ENCODE measurements at places on chromosomes 1 and 21.

DNA sequence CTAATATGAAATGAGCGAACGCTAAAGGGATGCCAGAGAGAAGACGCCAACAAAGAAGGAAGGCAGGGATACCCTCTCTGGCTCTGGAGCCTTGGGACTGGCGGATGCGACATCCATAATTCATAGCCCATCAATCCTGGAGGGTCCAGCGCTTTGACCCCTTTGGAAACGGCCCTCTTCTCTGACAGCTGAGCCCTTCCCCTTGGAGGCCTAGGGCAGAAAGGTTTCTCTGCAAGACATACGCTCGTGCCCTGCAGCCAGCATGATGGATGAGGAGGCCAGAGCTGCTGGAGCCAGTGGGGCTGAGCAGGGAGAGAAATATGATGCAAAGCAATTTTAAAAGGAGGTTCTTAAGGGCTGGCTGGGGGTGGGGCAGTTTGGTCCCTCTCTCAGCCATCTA lies 22.2 kb downstream of the OPTC start:
- DNase-seq: no peak

- DNase-seq: no peak
Observed at GRCh38 chr1:167532964-167533824, 14.9 kb upstream of the CD247 start.

GRCh38 chr1:204359474-204360255 lies at the start of gene PLEKHA6:
Gene PLEKHA6 (minus strand): TSS chr1:204359929. CDS start chr1:204273727, 86,202 bp downstream.
- DNase-seq: peak; percentile 16

DNA sequence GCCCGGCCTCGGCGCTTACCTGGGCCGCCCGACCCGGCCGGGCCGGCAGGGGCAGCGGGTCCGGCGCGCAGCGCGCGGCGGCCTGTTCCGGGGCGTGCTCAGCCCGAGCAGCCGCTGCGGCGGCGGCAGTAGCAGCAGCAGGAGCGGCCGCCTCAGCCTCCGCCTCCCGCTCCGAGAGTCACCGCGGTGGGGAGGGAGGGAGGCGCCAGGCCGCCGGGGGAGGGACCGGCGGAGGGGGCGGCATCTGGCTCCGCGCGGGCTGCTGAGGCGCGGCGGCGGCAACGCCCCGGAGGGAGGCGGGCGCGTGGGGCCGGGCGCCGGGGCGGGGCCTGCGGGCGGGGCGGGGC lies at the start of gene CTNNBIP1:
CTNNBIP1 (minus strand) TSS at position 194 of the 347 bp plus-strand sequence. CDS start 38,205 bp downstream, outside the sequence.
- DNase-seq: no peak

GRCh38 chr1:214476229-214476985 lies 75.0 kb downstream of the PTPN14 start:
- DNase-seq: no peak

Measured in cerebellar nuclear complex (tissue), 1 donor.